H54 (cell line): ENCODE measurements at places on chromosomes 1 and 21.

- no peak for DNase-seq
These were observed 7.6 kb upstream of the OTUD7B start for GRCh38 chr1:150018165-150018564.

DNA sequence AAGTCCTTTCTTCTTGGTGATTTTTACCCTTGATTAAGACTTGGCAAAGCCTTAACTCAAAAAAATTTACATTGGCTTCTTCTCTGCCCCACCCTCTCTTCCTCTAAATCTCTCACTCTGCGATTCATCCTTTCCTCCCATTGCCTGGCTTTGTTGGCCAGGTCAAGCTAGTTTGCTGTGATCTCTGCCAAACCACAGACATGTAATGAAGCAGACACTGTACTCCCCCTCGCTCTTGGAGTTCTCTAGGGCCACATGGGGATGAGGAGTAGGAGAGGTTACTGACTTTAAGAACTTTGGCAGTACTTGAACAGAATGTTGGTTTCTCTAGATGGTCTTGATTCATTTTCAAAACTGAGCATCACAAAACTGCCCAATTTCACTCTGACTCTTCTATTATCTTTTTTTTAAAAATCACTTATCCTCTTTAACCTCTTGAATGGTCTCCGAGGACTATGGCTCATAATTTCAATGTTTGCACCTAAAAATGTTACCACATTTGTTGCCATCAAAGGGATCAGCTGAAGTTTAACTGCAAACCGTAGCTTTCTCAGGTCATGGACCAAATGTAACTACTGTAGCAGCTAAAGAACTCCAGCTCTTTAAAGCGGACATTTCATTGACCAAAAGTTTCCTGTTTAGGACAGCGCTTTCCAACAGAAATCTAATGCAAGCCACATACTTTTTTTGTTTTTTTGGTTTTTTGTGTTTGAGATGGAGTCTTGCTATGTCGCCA lies 62.7 kb upstream of the IPO9 start:
- peak; percentile 58 for DNase-seq

- DNase-seq, result no peak
These were observed 271.7 kb downstream of the DUSP10 start for GRCh38 chr1:221470000-221470698.

DNA sequence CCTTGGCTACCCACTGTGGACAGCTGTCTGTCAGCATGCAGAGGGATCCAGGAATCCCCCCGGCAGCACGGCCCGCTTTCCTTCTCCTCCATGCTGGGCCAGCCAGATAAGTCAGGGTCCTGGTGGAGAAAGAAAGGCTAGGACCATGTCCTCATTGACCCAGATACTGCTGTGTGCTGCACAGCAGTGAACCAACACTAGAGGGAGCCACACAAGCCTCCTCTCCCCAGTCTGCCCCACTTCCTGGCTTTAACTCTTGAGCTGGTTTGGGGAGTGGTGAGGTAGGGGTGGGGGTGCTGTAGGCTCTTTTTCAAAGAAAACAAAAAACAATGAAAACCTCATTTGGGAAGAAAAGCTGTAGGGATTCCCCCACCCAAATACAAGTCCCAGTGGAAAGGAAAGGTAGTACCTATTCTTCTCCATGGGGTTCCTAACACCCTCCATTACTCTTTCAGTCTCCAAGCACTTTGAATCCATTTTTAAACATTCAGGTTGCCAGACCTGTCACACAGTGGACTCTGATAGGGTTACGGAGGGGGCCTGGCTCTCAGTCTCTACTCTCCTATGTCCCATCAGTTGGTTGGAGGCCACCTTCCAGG lies 84.9 kb upstream of the CD1D start:
- peak; percentile 50 for DNase-seq

GRCh38 chr1:67748630-67749029 lies 63.6 kb downstream of the GADD45A start:
- no peak for DNase-seq
